Right forelimb (tissue), 1 donor: ENCODE measurements at places on chromosomes 7 and 10.

GRCh38 chr10:113569576-113569975 is 16.7 kb downstream of the HABP2 start:
- DNase-seq: peak; percentile 79

GRCh38 chr7:41164440-41164839 is 538.5 kb downstream of the INHBA start:
- no peak for DNase-seq

DNA sequence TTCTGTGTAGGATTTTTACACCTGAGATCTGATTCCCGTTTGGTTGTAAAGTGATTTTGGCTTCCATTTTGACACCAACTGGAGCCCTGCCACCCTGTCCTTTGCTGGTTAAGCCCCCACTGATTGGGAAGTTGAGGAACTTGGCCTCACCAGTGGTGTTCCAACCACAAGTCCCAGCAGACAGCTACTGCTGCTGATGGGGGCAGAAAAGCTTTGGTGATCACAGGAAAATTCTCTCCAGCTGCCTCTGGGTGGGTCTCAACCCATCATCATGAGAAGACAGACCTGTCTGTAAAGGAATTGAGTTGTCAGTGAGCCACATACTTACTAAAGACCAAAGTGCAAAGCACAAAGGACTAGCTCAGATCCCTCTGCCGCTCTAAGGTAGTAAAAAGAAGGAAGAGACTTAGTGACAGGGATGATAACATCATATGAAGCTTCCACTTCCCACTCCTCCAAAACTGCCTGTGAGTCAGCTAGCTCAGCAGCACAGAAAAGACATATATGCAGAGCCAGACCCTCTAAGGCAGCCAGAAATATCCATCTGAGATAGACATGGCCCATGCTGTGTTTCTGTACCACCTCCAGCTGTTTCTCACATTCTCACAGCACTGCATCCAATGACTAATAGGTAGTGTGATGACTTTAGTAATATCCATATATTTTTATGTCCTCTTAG is 22.4 kb upstream of the LRRC17 start:
- no peak for DNase-seq

DNA sequence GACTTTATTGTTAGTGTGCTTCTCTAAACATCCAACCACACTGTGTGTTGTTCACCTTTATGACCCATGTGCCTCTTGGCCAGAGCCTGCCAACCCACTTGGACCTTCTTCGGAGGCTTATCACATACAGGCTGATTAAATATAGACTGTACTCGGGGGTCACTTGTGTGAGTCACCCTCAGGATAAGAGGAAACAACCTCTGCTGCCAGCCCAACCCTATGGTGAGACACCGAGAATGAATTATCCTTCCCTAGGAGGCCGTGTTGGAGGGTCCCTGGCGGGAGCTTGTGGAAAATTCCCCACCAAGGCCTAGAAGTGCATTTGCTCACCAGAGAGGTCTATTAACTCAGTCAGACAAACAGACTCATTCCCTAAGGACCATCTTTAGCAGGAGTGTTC is 63.0 kb downstream of the FAS start:
- no peak for DNase-seq

DNA sequence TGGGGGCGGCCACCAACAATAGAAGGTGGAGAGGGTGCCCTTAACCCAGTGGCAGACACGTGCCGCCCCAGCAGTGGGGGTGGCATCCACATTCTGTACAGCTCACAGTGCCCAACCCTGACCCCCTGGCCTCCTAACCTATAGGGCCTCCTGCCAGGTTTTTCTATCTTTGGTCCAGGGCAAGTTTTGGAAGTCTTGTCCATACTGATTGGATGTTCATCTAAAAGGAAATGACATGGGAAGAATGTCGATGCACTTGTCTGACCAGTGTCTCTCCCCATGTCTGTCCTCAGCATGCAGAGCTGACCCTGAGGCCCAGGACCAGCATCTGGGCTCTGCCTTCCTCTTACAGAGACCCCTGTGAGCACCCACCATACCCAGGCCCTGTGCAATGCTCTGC is 32.3 kb upstream of the ANTXRL start:
- no peak for DNase-seq

DNA sequence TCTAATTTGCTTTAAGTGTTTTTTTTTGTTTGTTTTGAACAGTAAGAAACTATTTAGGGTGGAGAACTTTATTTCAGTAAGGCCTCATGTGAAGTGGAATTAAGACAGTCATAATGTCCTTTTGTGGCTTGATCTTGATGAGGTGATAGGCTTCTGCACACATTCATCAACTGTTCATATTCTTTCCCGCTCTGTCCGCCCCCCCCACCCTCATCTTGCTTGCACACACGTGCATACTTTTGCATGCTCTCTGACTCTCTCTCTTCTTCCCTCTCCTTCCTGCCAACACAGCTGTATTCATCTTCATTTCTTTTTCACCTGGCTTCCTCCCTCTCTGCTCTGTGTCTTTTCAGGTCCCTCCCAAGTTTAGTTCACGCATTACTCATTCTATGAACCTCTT is 429.6 kb downstream of the AUTS2 start:
- no peak for DNase-seq

GRCh38 chr10:122304054-122304579 is 33.0 kb downstream of the BTBD16 start:
- DNase-seq: no peak

DNA sequence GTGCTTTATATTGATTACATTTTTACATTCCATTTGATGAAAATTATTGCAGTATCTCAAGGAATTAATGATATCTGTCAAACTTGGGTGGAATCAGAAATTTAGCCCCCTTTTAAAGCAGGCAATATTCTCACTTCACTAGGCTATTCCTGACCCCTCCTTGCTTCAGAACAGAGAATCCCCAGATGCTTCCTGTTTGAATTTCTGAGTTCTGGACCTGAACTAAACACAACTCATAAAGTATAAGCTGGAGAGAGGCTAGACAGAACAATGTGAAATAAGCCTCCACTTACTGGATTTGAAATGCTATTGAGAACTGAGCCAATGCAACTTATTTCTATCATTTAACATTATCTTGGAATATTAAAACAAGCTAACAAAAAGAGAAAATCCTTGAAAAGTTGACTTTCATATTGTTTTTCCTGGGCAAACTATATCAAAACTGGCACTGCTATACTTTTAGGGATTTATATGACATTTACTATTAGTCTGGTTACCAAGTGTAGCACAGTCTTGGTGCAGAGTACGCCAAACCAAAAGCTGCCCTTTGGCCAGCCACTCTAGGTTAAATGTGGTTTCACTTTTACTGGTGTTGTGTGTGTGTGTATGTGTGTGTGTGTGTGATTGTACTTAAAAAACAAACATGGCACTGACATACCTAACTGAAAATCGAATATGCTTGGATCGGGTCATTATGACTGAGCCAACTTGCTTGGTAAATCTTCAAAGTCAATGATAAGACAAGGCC is 19.0 kb upstream of the AGMO start:
- DNase-seq: no peak

- no peak for DNase-seq
Observed at GRCh38 chr7:149398195-149398820, 62.6 kb downstream of the ZNF777 start.
